ENCODE measurements at places on chromosomes 5 and 9.

- no peak for DNase-seq
Observed at GRCh38 chr9:101442318-101442717, 6.7 kb upstream of the ALDOB start.

DNA sequence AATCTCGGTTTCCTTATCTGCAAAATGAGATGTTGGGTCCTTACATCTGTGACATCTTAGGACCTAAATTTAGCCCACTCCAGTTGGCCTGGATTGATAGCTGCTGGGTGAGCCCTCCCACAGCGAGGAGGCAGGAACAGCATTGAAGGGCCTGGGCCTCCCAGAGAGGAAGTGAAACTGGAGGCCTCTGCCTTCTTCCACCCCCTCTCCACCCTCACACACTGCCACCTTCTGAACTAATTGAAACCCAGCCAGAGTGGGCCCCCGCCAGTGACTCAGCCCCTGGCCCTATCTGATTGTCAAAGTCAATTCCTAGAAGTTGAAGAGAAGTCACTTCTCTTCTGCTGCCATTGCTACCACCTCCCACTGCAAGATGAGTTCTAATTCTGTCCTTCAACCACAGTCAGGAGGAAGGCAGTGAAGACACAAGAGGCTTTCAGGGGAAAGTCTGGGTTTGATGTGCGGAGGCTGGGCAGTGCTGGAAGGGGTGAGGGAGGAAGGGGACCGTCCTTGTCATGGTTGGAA is 55.2 kb upstream of the NEK6 start:
- peak; percentile 30 for DNase-seq

DNA sequence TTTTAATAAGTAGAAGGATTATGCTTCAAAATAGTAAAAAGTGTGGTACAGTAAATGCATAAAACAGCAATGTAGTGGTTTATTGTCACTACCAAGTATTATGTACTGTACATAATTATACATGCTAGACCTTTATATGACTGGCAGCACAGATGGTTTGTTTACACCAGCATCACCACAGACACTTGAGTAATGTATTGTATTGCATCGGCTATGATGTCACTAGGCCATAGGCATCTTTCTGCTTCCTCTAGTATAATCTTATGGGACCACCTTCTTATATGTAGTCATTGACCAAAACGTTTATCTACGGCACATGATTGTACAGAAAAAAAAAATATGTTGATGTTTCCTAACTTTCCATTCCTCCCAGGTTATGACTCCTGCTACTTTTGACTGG is 31.9 kb upstream of the SSBP2 start:
- no peak for DNase-seq

DNA sequence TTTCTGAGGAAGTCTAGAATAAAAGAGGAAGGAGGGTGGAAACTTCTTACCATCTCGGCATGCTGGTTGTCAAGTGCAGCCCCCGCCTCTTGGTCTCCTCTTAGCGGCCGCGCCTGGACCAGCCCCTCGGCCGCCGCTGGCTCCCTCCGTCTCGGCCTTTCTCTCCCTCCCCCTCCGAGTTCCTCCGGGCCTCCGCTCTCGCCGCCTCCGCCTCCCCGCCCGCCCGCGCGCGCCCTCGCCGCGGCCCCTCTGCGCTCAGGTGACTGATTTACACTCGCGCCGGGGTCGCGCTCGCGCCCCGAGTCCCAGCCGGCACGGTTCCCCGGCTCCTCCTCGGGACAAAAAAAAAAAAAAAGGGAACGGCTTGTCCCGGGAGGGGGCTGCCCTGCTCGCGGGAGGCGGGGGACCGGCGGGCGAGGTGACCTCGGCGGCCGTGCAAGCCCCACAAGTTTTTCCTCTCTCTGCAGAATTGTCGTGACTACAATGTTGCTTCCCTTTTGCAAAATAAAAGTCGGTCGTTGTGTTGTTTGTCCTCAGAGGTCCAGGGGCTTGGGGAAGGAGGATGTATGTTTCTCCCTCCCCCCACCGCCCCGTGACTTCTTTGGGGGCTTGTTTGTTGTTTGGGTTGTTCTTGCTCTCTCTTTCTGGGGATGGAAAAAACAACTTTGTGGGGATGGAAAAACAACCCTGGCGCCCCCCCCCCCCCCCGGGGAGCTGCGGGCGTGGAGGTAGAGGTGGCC is at the start of gene BNC2:
Gene BNC2, minus strand, starts transcription at position 75 of the 740 bp plus-strand sequence. Its CDS starts 22 bp downstream, at position 53.
- DNase-seq: no peak

- DNase-seq: no peak
Observed at GRCh38 chr9:106481013-106481609, 381.9 kb upstream of the ZNF462 start.

DNA sequence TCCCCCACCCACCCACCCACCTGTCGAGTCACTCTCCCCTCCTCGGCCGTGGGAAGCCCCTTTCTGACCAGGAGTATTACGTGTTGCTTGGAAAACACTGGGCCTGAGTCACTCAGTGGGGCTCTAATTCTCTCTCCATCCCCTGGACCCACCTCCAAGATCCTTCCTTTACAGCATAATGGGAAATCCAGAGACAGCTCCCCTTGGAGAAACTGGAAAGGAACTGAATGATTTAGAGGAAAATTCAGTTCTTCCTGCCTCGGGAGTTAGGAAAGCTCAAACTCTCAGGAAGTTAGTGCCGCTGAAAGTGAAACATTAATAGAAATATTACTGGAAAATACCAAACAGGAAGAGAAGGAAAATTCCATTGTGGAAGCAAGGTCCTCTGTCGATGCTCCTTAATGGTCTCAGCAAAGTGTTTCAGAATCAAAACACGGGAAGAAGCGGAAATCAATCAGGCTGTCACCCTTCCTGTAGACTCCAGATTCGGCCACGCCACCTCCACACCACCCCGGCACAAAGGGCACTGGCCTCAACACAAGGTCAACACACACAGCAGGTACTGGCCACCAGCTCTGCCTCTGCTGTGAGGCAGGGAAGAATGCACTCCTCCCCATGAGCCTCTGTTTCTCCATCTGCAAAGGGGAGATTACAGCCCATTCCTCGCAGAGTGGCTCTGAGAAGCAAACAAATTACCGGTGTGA is 9.6 kb downstream of the SHB start:
- DNase-seq: no peak

- DNase-seq: no peak
Observed at GRCh38 chr5:10330511-10331230, 22.8 kb upstream of the MARCHF6 start.

DNA sequence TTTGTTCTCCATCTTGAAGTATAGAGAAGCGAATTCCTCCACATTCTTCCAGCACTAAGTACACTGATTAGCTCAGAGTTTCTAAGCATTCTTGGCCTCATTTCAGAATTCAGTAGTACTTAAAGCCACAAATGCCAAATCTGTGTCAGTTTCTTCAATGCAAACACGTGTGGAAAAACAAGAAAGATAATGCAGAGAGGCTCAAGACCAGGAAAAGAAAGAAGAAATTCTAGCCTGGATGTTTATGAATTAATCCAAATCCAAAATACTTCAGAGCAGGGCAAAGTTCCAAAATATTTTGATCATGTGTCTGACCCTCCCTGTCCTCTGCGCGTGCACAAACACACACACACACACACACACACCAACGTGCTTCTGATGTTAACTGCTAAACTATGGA is 457.6 kb downstream of the SLCO4C1 start:
- DNase-seq: no peak

GRCh38 chr5:95852567-95852966 is 30.0 kb upstream of the GLRX start:
- DNase-seq: no peak

Data from stimulated activated CD8-positive, alpha-beta memory T cell treated with anti-CD3 and anti-CD28 coated beads, Interleukin-2, amount 100 ng/mL, for 1 hour (primary cell).